Motor neuron (in vitro differentiated cells): ENCODE measurements at places on chromosomes 2 and 18. TPM values are rescaled to one million over a fixed set of nuclear protein-coding genes. Genes with fewer than 3 reads are reported as not detected.
A peak's percentile ranks its signal among the peaks of the same experiment; 100 is the strongest.

The SCYGR7 gene
- total RNA-seq = not detected in 2 replicates

The PSMA8 gene
- total RNA-seq = not detected in 2 replicates

The SPHKAP gene
- total RNA-seq = 3.6 and 8.2 TPM in 2 replicates

The ITPRIPL1 gene
- total RNA-seq = 5.3 and 7.8 TPM in 2 replicates

The MEIS1 gene
- total RNA-seq = 155 and 194 TPM in 2 replicates

The ING5 gene
- total RNA-seq = 27.1 and 28.5 TPM in 2 replicates

The SERPINB11 gene
- total RNA-seq = 0.50 TPM in 1 of 2 replicates, not detected in the other

The QPCT gene
- total RNA-seq = 1.7 and 2.2 TPM in 2 replicates

The ANKRD29 gene
- total RNA-seq = 0.88 and 0.98 TPM in 2 replicates

The ZAP70 gene
- total RNA-seq = 0.54 and 0.73 TPM in 2 replicates

The RNU2-63P gene
- 62.5 TPM in 1 of 2 replicates, not detected in the other for total RNA-seq

The YPEL5 gene
- total RNA-seq = 51.8 and 53.8 TPM in 2 replicates

GRCh38 chr18:25326361-25326952 is 25.5 kb downstream of the ZNF521 start:
- ATAC-seq = no peak

DNA sequence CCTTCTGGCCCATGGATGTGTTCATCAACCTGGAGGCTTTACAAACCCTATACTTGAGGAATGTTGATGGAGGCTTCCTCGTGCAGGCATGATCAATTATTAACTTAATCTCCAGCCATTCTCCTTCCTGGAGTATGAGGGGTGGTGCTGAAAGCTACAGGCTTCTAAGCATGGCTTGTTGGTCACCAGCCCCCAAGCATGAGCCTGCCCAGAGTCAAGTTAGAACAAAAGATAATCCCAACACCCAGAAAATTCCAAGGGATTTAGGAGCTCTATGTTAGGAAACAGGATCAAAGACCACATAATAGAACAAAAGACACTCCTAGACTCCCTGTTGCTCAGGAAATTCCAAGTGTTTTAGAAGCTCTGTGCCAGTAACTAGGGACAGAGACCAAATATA is 63.1 kb downstream of the FAM171B start:
- no peak for ATAC-seq

- ATAC-seq = no peak
These were observed 392.8 kb downstream of the TNS1 start for GRCh38 chr2:217609952-217610351.

DNA sequence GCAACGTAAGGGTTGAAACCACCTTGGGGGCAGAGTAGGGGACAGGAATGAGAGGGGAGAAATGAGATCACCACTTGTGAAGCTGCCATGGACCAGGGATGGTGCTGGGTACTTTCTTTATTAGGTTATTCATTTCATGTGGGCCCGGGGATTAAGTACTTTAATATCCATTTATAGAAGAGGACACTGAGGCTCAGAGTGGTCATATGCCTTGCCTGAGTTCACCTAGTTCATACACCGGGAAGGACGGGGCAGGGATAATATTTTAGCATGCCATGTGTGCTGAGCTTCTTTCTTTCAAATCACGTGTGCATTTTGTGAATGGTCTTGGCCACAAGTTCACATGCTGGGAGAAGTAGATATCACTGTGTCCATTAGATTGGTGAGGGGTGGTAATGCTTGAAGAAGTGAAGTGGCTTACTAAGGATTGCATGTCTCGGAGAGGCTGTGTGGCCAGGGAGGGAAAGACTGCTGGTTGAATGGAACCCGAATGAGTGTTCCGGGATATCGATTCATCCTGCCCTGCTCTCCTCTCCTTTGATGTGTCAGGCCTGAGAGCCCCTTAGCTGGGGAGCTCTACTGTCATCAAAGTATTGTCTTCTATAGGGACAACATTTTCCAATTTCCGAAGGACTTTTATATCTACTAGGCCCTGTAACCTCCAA is 187.1 kb downstream of the MYCN start:
- no peak for ATAC-seq

DNA sequence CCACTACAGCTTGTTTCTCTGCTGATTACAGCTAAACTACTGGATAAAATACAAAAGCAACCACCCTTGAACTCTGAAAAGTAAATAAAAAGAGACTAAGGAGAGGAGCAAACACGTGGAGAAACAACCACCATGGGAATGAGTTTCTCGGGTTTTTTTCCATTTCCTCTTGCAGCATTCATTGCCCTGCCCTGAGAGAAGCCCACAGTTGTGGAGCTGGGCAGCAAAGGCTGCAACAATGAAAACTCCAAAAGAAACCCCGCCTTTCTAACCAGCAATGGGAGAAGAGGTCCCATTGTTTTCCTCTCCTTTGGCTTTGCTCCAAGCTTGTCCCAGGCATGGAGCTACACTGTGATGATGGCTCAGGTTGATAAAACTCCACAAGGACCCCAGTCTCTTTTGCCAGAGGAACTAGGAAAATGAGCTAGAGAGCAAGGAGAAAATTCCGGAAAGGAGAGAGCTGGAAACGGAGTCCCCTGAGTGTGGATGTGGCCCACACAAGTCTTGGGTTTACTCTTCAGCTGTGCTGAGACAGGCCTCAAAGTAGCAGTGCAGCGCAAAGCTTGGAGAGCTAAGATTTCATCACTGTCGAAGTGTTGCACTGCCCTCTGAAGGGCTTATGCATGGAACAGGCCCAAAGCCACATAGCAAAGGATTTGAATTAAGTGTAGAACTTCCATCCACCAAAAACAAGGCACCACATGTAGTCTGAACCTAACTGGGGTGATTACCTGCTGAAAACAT is 20.9 kb downstream of the NAPG start:
- ATAC-seq = no peak

GRCh38 chr18:10249270-10249669 is 205.2 kb upstream of the APCDD1 start:
- ATAC-seq = no peak

GRCh38 chr2:165573534-165574461 is 104.3 kb downstream of the CSRNP3 start:
- ATAC-seq = peak; percentile 90

DNA sequence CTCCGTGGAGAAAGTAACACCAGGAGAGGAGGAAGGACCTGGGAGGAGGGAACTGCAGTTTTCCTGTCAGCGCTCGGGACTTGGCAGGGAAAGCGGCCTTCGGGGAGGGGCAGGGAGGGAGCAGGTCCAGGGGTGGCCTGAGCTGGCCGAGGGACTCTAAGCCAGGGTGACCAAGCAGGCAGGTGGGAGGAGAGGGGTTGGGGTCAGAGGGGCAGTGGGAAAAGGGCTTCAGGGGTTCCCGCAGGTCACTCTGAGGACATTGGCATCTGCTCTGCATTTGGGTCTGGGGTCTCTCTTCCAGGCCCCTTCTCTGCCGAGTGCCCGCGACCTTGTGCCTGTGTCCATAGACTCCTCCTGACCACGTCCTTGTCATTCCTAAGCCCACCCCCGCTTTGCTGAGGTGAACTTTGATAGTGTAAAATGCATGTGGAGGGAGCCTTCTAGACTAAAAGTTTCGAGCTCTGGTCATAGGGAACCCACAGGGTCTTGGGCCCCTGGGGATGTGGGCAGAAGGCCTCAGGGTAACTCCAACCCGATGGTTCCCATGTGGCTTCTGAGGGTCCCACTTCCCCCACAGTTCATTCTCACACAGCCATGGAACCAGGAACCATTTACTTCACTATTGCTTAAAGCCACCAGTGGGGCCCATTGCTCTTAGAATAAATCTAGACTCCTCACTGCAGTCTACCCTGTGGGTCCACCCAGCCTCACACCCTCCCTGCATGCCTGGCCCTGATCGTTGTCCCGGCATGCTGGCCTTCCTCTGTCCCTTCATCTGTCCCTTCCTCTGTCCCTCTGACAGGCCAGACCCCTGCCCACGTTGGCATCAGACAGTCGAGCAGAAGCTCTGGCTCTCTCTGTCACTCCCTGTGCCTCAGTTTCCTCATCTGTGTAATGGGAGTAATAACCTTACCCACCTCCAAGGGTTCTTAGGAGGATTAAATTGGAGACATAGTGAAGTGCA is 229.2 kb downstream of the SEPTIN10 start:
- no peak for ATAC-seq

GRCh38 chr2:40440835-40441234 is 11.1 kb downstream of the SLC8A1 start:
- no peak for ATAC-seq

DNA sequence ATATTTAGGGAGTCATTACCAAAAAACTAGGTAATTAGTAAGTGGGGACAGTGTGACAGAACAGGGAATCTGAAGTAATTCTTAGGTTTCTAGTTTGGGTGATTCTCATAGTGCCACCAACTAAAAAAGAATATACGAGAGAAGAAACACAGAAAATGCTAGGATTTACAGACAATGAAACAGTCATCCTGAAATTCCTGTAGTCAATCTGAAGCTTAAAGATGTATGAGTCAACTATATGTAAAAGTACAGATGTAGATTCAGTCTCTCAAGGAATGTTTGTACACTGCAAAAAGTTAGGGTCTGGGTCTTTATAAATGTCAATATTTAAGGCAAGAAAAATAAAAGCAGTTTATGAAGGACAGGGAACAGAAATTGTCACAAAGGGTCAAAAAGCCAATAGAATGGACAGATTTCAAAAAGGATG is 107.0 kb downstream of the STRN start:
- no peak for ATAC-seq

- no peak for ATAC-seq
These were observed 1484.3 kb upstream of the PIK3C3 start for GRCh38 chr18:40470723-40471122.

GRCh38 chr2:29218550-29219125 is 103.4 kb downstream of the CLIP4 start:
- ATAC-seq = no peak

GRCh38 chr2:200454927-200455801 is 54.7 kb downstream of the KCTD18 start:
- ATAC-seq = peak; percentile 79

- no peak for ATAC-seq
These were observed 33.5 kb downstream of the CUL3 start for GRCh38 chr2:224551693-224552092.

DNA sequence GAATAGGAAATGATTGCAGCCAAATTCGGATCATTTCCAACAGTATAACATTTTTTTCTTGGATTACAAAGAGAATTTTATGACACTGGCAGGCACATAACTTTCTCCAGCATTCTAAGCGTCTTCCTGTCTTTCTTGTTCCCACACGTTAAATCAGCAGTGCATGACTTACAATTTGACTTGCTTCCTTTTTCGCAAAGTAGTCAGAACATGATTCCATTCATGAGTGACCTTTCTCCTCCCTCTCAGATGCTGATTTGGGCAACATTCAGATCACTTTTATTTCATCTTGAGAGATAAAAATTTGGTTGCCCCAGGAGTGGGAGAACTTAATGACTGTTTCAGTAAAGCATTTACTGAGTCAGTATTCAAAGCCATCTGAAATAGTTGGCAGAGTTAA is 858.7 kb upstream of the ACVR2A start:
- no peak for ATAC-seq
